ENCODE measurements at places on chromosomes 3 and 15.

DNA sequence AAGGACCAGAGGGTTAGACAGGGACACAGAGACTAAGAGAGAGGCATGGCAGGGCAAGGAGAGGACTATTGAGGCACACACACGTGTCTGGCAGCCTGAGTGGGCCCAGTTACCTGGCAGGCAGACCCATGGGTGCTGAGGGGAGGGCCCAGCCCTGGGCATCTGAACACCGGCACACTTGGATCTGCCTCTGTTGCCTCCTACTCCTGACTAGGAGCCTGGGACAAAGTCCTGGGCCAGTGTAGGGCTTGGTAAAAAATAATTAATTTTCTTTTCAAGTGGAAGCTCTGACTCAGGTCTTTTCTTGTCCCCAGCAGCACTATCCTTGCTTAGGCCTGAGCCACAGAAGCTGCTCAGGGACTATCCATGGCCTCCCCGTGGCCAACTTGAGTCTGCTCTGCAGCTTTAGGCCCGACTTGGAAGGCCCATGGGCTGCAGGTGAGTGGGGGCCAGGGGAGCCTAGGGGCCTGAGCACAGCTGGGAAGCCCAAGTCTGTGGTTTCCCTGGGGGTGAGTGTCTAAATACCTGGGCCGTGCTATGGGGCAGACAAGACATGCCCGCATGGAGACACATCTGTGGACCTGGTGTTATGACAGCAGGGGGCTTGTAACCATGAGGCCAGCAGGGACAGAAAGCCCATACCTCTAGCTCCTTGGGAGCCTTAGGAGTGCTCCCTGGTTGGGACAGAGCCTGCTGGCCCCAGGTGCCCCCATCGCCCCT lies at the start of gene PTH1R:
PTH1R (plus strand) TSS at position 316 of the 720 bp plus-strand sequence. CDS start 5,839 bp downstream, outside the sequence.
- DNase-seq, result no peak

DNA sequence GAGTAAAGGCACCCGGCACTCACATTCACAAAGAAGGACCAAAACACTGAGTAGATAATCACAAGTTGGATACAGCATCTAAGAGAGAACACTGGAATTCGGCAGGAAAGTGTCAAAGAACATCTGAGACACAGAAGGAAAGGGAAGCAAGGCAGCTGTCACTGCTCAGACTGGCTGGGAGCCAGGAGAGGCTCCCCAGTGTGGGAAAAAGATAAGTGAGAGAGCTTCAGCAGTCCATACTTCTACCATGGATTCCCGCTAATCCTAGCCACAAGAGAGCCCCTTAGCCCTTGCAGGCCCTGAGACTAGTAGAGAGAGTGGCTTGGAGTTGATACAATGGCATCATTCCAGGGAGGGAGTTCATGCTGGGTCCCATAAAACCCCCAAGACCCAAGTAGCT lies 36.7 kb upstream of the CP start:
- no peak for DNase-seq

DNA sequence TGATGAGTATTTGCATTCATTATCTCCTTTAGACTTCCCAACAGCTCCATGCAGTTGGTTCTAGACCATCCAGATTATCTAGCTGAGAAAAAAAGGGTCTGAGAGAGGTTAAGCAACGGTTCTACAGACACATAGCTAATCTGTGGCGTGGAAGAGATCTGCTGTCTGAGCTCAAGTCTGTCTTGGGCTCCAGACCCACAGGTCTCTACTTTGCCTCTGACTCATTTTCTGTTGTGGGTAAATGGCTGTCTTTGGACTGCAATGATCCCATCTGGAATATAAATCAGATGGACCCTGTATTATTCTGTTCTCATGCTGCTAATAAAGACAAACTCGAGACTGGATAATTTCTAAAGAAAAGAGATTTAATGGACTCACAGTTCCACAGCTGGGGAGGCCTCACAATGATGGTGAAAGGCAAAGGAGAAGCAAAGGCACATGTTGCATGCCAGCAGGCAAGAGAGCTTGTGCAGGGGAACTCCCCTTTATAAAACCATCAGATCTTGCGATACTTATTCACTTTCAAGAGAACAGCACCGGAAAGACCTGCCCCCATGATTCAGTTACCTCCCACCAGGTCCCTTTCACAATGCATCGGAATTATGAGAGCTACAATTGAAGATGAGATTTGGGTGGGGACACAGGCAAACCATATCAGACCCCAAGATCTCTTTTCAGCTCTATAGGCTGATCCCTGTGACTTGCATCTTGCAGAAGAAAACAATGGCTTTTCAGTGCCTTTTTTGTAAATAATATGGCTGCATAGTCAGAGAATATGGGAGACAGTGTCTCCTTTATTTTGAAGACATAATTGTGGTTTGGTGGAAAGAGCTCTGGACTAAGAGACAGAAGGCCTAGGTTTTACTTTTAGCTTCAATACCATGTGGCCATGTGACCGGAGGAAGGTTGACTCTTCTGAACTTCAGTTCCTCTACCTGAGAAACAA lies 24.7 kb downstream of the CEMIP start:
- DNase-seq, result no peak

GRCh38 chr3:87614998-87615397 lies 338.6 kb upstream of the POU1F1 start:
- no peak for DNase-seq

GRCh38 chr15:88917760-88918159 lies 4.6 kb upstream of the MFGE8 start:
- no peak for DNase-seq

GRCh38 chr15:57395292-57395691 lies 19.0 kb downstream of the CGNL1 start:
- DNase-seq, result peak; percentile 47

DNA sequence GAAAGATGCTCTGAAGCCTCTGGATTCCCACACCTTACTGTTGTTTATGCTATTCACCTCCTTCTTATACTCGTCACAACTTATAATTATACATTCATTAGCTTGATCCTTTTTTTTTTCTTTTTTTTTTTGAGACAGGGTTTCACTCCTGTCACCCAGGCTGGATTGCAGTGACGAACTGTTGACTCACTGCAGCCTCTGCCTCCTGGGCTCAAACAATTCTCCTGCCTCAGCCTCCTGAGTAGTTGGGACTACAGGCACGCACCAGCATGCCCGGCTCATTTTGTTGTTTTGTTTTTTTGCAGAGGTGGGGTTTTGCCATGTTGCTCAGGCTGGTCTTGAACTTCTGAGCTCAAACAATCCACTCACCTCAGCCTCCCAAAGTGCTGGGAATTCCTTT lies 143.6 kb downstream of the PLCL2 start:
- no peak for DNase-seq

DNA sequence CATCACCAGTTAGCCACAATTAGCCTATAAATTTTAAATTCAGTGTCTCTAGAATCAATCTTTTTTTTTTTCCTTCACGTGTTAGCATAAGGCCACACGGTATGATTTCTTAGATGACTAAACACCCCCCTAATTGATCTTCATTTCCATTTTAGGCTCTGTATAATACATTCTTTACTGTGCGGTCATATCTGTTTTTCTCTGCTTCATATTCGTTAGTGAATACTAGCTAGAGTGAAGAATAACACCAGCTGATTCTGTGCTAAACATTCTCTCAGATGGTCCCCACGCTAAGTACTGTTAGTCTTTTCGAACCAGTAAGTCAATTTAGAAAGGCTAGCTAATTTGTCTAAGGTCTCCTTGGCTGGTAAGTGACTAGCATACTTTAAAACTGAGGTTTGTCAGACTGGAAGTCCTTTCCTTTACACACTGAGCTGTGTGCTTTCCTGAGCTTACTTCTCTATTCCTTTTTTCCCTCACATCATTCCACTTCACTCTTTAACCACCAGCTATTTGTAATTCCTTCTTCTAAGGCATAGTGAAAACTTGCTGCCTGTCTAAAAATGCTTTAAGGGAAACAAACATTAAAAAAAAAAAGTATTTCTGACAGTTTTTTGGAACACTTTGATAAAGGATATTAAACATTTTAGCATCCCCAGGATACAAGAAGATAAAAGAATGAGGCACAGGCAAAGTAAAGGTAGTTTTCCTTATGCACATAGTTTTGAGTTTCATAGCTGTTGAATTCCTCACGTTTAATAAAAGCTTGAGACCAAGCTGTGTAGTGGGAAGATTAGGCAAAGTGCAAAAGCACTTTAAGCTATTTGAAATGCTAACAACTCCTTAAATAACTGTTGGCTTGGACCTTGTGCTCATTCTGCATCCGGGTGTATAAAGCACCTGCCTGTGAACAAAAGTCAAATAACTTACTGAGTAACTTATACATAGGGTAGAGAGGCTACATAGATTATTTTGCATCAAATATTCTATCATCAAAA lies 17.1 kb downstream of the ZFAND6 start:
- no peak for DNase-seq
